ENCODE measurements at places on chromosomes 13 and 19.

DNA sequence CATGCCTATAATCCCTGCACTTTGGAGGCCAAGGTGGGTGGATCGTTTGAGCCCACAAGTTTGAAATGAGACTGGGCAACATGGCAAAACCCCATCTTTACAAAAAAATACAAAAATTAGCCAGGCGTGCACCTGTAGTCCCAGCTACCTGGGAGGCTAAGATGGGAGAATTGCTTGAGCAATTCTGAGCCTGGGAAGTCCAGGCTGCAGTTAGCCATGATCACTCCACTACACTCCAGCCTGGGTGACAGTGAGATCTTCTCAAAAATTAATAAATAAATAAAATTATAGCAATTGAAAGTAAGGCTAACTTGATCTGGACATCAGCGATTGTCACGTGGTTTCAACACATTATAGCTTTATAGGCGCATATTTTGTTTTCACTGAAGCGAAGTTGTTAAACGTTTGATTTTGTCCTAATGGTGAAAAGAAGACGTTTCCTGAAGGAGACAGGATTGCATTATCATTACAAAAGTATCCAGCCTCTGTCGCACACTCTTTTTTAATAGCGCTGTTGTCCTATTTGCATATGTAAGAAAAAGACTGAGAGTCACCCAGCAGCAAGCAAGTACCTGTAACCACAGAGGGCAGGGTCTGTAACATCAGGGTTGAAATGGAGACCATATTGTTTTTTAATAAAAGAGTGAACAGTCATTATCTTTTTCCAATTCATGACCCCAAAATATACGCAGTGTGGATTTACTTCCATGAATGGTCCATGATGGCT is 335.7 kb downstream of the DCT start:
- DNase-seq, result no peak

DNA sequence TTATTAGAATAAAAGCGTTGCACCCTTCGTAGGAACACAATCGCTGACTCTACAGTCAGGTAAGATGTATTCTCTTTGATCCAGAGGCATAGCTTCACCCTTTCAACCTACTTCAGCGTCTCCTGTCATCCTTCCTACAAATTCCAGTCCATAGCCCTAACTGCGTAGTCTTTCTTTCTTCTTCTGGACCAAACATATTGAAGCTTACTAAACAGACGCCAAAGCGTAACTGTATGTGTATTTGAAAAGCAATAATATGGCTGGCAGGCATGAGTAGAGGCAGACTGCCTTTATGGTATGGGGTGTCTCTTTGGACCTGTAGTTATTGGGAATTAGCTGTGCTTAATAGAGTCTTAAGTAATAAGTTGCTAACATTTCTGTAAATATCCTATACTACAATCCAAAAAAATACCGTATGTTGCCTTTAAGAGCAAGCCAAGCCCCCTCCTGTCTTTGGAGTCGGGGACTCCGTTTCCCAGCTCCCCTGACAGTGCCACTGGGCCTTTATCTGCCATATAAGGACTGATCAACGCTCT is 392 bp upstream of the ZNF548 start:
- DNase-seq, result no peak

GRCh38 chr13:74092711-74093110 is 41.5 kb downstream of the KLF12 start:
- DNase-seq, result no peak

DNA sequence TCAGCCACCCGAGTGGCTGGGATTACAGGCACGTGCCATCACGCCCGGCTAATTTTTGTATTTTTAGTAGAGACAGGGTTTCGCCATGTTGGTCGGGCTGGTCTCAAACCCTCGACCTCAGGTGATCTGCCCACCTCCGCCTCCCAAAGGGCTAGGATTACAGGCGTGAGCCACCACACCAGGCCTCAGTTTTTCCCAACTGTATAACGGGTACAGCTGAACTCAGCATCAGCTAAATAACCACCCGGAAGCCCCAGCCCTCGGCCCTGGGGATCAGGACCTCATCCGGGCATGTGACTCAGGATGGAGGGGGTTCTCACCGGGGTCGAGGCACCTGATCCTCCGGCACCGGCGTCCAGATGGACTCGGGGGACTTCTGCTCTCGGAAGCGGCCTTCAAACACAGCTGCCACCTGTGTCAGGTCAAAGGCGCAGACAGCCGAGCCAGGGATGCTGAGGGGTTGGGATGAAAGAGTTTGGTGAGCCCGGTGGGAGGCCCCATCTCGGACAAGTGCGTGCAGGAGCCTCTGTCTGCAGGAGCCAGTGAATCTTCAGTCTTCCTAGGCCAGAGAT is 8.9 kb downstream of the SEMA6B start:
- no peak for DNase-seq

- no peak for DNase-seq
These were observed 3.0 kb upstream of the AKAP8L start for GRCh38 chr19:15421721-15422260.

- no peak for DNase-seq
These were observed 160.7 kb downstream of the LMO7 start for GRCh38 chr13:75796825-75797224.

- DNase-seq, result peak; percentile 61
These were observed 9.1 kb downstream of the LYL1 start for GRCh38 chr19:13093407-13094105.

GRCh38 chr13:94318418-94318817 is 161.1 kb downstream of the DCT start:
- no peak for DNase-seq

DNA sequence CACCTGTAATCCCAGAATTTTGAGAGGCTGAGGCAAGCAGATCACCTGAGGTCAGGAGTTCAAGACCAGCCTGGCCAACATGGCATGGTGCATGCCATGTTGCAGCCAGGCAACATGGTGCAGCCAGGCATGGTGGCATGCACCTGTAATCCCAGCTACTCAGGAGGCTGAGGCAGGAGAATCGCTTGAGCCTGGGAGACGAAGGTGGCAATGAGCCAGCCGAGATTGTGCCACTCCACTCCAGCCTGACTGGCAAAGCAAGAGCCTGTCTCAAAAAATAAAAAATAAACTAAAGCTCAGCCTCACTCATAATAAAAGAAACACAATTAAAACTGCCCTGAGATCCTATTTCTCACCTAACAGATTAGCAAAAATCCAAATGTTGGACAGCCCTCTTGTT is 49.7 kb upstream of the MAP3K10 start:
- DNase-seq, result no peak

DNA sequence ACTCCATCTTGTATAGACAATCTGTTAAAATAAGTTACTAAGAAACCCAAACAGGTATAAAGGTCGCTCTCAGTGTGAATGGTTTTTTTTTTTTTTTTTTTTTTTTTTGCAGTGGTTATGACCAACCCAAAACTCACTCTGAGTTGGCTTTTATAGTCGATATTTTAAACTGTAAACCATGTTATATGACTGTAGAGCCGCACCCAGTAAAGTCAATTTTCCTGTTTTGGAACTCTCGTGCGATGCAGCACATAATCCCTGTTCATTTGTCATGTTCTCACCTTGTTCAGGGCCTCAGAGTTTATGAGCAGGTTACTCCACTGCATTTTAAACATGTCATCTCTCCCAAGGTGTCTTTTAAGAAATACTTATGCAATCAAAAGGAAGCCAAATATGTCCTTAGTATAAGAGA is 112.5 kb downstream of the KLF5 start:
- no peak for DNase-seq

GRCh38 chr19:19820774-19821320 is 703 bp downstream of the ZNF506 start:
- DNase-seq, result no peak

GRCh38 chr13:40563350-40564125 is 102.9 kb downstream of the FOXO1 start:
- no peak for DNase-seq

- DNase-seq, result no peak
These were observed 1.3 kb upstream of the ISYNA1 start for GRCh38 chr19:18439025-18439909.

GRCh38 chr13:75385708-75386083 is 96.3 kb downstream of the TBC1D4 start:
- DNase-seq, result no peak

DNA sequence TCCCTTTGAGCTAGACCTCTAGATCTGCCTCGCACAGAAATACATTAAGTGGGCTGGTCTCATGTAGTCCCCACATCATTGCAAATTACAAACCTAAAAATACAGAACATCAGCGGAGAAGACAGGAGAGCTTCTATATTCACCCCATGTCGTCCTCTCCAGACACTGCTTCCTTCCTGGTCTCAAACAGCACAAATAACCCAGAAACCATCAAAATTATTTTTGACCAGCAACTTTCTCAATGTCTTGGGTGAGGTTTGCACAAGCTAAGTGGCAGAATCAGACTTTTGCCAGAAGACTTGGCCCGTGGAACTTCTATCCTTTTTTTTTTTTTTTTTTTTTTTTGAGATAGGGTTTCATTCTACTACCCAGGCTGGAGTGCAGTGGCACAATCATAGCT is 28.2 kb downstream of the CLEC17A start:
- no peak for DNase-seq

DNA sequence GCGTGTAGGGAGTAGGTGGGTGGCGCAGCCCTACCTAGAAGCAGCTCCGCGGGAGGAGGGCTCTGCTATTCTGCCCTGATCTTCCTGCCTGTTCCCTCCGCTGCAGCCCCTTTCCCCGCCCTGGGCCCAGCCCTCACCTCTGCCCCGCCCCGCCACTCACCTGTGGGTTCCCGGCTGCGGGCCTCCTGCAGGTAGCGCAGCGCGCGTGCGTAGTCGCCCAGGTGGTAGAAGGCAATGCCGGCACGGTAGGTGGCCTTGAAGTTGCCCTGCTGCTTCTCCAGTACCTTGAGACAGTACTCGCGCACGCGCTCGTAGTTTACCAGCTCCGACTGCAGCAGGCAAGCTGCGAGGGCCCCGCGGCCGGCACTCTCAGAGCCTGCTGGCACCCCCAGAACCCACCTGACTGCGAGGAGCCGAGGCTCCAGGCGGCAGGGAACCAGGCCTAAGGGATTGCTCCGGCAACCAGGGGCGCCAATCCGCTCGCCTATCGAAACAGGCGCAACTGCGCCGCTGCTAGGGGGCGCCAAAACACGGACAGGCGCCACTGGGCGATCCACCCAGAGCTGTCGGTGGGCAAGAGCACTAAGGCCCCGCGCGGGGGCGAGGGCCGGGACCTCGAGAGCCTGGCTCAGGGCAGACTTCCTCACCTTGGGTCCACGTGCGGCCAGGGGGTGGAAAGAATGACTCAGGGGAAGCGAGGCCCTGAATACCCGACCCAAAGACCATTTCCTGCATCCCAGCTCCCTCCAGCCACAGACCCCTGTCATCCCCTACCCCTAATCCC is 965 bp downstream of the TTC9B start:
- peak; percentile 67 for DNase-seq

- no peak for DNase-seq
These were observed 41.7 kb downstream of the UNC13A start for GRCh38 chr19:17646441-17646840.

DNA sequence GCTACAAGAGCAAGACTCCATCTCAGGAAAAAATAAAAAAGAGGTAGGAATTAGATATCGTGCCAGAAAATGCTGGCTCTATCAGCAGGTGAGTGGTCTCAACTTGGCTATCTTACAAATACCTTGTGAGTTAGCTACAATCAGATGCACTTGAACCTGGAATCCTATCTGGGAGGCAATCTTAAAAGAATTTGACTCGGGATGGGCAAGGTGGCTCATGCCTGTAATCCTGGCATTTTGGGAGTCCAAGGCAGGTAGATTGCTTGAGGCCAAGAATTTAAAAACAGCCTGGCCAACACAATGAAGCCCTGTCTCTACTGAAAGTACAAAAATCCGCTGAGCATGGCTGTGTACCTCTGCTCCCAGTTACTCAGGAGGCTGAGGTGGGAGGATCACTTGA is 29.4 kb downstream of the NLRP2 start:
- no peak for DNase-seq

DNA sequence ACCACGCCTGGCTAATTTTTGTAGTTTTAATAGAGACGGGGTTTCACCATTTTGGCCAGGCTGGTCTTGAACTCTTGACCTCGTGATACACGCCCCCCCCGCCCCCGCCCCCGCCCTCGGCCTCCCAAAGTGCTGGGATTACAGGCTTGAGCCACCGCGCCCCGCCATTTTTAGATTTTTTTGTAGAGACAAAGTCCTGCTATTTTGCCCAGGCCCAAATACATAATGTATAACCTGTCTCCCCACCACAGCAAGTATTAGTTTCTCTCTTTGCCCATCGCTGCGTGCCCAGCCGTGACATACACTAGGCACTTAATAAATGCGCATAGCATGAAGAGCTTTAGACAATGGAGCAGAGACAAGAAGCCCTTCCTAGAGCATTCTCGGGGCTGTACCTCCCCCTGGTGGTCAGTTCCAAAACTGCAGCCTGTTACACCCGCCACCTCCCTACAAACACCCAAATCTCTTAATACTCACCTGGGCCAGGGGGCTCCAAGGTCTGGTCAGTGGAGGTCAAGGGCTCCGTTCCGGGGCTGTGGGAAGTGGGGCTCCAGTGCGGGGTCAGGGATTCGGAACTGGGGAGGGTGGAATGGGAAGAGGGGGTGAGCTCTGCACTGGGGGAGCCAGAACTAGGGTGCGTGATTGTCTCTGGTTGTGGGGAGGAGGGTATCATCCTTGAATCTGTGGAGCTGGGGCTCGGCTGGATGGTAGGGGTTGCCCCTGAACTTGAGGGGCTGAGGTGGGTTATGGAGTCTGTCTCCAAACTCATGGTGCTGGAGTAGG is 22.5 kb downstream of the IQCN start:
- peak; percentile 55 for DNase-seq

GRCh38 chr13:96403651-96404050 is 313.7 kb downstream of the HS6ST3 start:
- DNase-seq, result no peak

GRCh38 chr19:18662972-18663732 is 20.3 kb upstream of the CRTC1 start:
- DNase-seq, result no peak

- DNase-seq, result no peak
These were observed 63.0 kb upstream of the FLT1 start for GRCh38 chr13:28557725-28558520.

DNA sequence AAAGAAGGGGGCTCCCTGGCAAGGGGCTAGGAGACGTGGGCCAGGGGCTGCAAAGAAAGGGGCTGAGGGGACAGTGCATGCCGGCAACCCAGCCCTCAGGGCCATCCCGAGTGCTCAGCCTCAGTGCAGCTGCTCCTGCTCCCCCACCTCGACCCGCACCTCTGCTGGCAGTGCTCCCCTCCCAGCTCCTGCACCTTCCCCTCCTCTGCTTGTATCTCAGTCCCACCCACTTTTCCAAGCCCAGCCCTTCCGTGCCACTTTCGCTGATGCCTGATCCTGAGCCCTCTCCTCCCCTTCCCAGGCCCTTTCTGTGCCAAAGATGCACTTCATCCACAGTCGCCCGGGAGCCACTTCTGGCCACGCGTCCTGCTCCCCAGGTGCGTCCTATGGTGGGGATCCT is 69.9 kb upstream of the KCTD15 start:
- no peak for DNase-seq

- DNase-seq, result peak; percentile 96
These were observed at the start of gene PPAN for GRCh38 chr19:10106100-10106936. Gene PPAN (plus strand): TSS chr19:10106362. CDS start chr19:10106395, 33 bp downstream.
